ENCODE measurements at places on chromosomes 2 and 18. TPM values are rescaled to one million over a fixed set of nuclear protein-coding genes. Genes with fewer than 3 reads are reported as not detected.
A peak's percentile ranks its signal among the peaks of the same experiment; 100 is the strongest.

GRCh38 chr2:182763311-182763912, 47.4 kb downstream of the DNAJC10 start:
- no peak overlapping the region for H3K27ac ChIP-seq
- no peak for DNase-seq
- peaks cover 4% of the 10 kb centered on the region for H3K4me1 ChIP-seq
- H3K36me3 ChIP-seq: no peaks in the 10 kb centered on the region
- no peak overlapping the region for H3K4me3 ChIP-seq
- H3K27me3 ChIP-seq: no peaks in the 10 kb centered on the region

DNA sequence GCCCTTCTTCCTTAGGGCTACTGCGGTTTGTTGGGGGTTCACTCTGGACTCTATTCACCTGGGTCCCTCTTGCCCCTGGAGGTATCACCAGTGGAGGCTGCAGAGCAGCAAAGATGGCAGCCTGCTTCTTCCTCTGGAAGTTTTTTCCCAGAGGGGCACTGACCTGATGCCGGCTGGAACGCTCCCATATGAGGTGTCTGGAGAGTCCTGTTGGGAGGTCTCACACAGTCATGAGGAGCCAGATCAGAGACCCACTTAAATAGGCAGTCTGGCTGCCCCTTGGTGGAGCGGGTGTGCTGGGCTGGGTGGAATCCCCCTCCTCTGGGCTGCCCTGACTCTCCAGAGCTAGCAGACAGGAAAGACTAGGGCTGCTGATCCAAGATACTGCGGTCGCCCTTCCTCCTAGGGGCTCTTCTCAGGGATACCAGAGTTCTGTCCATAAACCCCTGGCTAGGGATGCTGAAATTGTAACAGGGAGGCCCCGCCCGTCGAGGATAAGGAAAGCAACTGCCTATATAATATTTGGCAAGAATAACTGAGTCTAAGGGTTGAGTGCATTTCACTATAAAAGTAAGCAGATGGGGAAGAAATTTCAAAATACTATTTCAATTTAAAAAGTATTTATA, 140.7 kb downstream of the NOL4 start:
- no peak overlapping the region for H3K4me3 ChIP-seq
- H3K27me3 ChIP-seq: no peaks in the 10 kb centered on the region
- H3K36me3 ChIP-seq: no peaks in the 10 kb centered on the region
- no peak for DNase-seq
- no peaks in the 10 kb centered on the region for H3K4me1 ChIP-seq

DNA sequence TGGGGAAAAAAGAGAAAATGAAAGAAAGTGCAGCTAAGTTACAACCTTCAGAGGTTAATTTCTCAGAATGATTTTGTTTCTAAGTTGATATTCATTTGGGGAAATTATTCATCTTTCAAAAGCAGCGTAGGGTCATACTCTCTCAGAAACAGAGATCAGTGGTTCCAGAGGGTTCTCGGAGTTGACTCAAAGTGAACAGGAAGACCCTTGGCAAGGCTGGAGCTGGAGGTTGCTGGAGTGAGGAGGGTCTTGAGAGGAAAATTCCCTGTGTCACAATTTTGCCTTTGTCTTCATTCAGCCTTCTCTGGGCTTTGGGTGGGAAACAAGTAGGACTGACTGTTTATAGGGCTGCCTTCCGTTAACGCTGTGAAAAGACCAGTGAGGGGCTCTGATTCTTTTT, 168.2 kb downstream of the ICOS start:
- no peak for DNase-seq
- H3K36me3 ChIP-seq: no peaks in the 10 kb centered on the region

DNA sequence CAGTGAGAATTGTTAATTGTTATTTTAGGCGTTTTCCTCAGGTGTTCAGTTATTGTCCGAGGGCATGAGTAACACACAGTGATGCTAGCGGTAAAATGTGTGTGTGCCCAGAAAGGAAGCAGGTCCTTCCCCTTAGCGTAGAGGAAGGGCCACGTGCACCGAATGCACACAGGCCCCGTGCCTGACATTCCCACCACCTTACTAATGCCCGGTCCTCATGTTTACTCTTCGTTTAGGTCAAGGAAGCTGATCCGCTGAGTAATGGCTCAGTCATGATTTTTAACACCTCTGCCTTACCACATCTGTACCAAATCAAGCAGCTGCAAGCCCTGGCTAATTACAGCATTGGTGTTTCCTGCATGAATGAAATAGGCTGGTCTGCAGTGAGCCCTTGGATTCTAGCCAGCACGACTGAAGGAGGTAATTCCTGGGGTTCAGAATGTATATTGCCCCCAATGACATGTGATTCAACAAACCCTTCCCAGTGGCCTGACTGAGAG, 76.7 kb downstream of the MERTK start:
- no peak overlapping the region for H3K4me3 ChIP-seq
- DNase-seq: no peak
- H3K36me3 ChIP-seq: no peaks in the 10 kb centered on the region
- H3K4me1 ChIP-seq: peaks cover 4% of the 10 kb centered on the region
- no peaks in the 10 kb centered on the region for H3K27me3 ChIP-seq

DNA sequence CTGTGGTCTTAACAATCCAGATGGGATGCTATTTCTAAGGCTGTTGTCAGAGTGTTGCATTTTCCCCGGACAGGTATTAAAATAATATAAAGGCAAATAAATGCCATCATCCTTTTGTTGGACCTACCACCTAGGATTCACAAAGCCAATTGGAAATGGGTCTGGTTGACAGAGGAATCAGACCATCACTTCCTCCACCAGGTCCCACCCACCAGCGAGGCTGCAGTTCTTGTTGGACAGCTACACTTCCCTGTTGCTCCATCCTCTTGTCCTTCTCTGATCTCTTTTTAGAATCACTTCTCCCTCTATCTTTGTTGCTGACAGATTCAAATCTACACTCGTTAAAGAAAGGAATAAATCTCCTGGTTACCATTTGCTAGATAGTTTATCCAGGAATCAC, 1.1 kb downstream of the TMEM169 start:
- H3K27me3 ChIP-seq: no peaks in the 10 kb centered on the region
- peaks cover 6% of the 10 kb centered on the region for H3K4me1 ChIP-seq
- H3K4me3 ChIP-seq: no peak overlapping the region
- no peaks in the 10 kb centered on the region for H3K36me3 ChIP-seq
- DNase-seq: no peak

GRCh38 chr2:218323526-218324472, 31.5 kb upstream of the TMBIM1 start:
- H3K4me1 ChIP-seq: peaks cover 9% of the 10 kb centered on the region
- DNase-seq: peak; percentile 76
- H3K27me3 ChIP-seq: no peaks in the 10 kb centered on the region
- peak overlapping the region; percentile 57 for H3K4me3 ChIP-seq

POLE4 gene
- 47.1 TPM for total RNA-seq

FOXI3 gene
- total RNA-seq: not detected

RUFY4 gene
- total RNA-seq: not detected

Measured in ovary (tissue), 10 donors.